GM12891 (cell line): ENCODE measurements at places on chromosomes 6 and 20.

DNA sequence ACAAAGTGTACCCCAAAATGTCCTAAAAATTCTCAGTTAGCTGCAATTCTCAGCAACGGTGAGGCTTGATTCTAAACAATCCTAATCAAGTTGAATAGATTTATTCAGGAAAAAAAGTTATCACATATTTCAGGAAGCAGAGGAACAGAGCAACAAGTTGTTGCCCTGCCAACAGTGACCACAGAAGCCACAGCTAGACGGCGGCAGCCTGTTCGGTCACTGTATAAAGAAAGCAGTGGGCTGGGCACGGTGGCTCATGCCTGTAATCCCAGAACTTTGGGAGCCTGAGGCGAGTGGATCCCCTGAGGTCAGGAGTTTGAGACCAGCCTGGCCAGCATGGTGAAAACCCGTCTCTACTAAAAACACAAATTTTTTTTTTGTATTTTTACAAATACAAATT, 171.2 kb upstream of the BMP5 start:
- no peak for DNase-seq

DNA sequence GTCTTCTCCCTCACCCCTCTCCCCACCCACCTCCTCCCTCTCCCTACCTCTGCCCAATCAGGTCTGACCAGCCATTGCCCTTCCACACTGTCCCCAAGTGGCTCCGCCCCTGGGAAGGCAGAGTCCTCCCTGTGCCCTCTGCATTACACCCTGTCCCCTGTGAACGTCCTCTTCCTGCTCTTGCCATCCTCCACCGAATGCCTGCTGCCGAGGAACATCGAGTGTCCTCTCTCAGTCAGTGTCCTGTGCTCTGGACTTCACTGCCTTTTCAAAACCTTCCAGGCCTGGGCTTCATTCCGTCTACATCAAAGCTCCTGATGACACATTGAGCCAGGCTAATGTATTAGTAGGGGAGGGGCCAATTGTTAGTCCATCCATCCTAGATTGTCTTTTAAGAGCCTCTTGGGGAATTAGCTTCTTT, 3.3 kb upstream of the PACSIN1 start:
- no peak for DNase-seq

DNA sequence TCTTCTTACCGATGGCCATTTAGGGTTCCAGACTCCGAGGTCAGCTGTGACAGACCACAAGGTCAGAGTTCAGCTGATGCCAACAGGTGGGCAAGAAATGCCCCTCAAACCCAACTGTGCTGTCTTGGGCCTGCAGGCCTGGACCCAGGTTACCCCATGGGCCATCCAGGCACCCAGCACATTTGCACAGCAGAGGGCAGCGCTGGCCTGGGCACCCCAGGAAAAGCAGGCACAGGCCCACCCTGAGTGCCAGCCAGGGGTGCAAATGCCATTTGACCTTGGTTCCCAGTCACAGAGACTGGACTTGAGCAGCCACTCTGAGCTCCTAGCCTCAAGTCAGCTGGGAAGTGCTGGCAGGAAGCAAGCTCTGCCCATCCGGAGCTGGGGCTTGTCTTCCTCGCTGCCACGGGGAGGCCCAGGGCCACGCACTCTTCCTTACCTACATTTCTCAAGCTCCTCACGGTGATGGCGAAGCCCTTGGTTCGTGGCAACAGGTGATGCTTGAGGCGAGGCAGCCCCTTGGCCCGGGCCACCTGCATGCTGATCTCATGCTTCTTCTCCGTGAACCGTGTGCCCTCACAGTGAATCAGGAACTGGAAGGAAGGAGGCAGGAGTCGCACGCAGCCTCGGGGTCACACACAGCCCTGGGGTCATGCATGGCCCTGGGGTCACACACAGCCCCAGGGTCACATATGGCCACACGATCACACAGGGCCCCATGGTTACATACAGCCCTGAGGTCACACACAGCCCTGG, 120.8 kb downstream of the AGPAT4 start:
- DNase-seq = peak; percentile 37

DNA sequence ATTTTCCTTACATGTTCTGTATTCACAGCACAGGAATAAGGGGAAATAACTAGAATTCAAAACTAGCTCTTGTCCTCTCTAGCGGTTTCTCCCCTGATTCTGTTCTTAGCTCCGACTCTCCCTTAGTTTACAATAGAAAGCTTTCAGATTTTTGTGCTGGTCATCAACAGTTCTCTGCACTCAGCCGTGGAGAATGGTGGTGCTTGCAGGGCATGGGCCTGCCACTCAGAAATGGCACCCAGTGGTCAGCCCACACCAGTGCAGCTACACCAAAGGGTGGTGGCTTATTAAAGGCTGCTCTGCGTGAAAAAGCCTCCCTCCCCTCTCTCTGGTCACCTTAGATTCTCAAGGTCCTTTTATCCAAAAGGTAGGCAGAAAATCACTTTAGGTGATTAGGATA, 123.5 kb downstream of the SASH1 start:
- no peak for DNase-seq

DNA sequence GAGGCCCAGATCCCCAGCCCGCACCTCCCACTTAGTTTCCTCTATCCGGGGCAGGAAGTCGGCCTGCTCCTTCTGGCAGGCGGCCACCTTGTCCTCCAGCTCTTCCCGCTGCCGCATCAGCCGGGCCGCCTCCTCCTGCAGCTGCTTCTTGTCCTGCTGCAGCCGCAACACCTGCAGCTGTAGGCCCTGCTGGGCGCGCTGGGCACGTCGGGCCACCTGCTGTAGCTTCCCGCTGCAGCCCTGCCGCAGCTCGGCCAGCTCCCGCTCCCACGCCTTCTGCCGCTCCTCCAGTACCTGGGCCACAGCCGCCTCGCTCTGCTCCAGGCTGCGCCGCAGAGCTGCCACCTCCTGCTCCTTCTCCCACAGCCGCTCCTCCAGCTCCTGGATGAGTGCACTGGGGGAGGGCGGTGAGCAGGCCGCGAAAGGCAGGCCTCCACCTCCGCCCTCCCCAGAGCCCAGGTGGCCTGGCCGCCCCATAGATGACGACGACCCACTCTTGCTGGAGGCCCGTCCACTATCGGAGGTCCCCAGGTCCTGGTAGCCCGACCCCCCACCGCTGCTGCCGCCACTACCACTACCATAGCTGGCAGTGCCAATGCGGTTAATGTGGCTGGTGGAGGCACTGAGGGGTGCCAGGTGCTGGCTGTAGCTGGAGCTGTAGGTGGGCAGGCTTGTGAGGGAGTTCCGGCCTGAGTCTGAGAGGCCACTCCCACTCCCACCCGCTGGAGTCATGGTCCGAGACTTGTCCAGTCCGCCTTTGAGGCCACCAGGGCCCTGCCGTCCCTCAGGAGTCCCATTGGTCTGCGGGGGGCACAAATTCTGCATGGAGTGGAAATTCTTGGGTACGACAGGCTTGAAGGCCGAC, 6.0 kb upstream of the FASTKD5 start:
- DNase-seq = no peak

- DNase-seq = no peak
Observed at GRCh38 chr6:116012471-116012949, 48.2 kb downstream of the FRK start.

GRCh38 chr20:19205981-19206396, 6.5 kb upstream of the SLC24A3 start:
- DNase-seq = peak; percentile 43

GRCh38 chr6:99607416-99608036, 893 bp downstream of the PRDM13 start:
- no peak for DNase-seq

- peak; percentile 2 for DNase-seq
Observed at GRCh38 chr6:75147512-75147911, 58.3 kb downstream of the COL12A1 start.

DNA sequence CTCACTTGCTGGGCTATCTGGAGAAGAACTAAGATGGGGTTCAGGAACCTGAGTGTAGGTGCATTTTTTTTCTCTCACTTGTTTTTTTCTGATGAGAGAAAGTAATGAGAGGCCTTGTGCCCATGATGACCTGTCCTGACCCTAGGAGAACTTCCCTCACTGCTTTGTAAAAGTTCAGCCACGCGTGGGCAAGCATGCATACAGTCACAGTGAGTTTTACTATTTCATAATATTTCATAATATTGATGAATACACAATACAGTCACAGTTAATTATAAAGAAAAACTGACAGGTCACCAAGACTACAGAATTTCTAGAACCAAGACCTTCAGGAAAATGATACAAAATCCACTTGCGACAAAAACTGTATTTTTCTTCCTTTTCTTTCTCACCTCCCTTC, 111.8 kb downstream of the MAP7 start:
- DNase-seq = no peak

DNA sequence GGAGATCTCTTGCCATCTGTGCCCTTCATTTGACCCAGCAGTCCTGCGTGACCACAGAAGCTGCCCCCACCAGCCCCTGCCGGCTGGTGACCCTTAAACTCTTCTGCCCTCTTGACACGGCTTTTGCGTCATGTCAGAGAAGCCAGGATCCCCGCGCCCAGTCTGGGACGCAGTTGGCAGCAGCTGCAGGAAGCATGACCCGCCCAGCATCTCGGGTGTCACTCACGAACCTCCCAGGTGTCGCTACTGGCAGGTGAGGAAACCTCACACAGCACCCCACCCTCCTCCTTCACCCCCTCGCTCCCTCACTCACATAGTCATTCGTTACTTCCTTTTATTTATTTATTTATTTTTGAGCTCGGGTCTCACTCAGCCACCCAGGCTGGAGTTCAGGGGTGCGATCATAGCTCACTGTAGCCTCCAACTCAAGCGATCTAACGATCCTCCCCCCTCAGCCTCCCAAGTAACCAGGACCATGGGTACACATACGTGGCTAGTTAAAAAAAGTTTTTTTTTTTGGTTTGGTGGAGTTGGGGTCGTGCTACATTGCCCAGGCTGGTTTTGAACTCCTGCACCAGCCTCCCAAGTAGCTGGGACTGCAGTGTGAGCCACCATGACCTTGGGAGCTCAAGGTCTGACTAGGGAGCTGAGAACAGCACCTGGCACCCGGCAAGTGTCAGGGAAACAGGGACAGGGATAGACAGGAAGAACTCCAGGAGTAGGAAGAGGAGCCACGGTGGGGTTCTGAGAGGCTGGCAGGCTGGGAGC, 14.1 kb upstream of the SPDEF start:
- DNase-seq = no peak

GRCh38 chr6:123875784-123876183, 72.1 kb downstream of the NKAIN2 start:
- no peak for DNase-seq

DNA sequence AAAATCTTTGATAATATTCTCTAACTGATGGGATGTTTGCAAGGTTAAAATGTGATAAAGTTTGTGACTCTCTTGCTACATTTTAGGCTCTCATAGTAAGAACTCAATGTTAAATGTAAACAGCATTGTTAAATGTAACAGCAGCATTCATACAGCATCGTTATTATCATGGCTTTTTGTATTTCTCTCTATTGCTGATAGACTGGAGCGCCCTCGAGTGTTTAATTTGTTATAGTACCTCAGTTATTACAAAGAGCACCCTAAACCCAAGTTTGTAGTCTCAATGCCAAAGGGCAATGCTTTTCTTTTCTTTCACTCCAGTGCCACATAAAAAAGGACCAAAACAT, 14.9 kb upstream of the TTPAL start:
- DNase-seq = no peak

- no peak for DNase-seq
Observed at GRCh38 chr6:88004707-88005106, 42.9 kb upstream of the SPACA1 start.

- DNase-seq = no peak
Observed at GRCh38 chr20:2544211-2544610, 7.8 kb downstream of the TMC2 start.

DNA sequence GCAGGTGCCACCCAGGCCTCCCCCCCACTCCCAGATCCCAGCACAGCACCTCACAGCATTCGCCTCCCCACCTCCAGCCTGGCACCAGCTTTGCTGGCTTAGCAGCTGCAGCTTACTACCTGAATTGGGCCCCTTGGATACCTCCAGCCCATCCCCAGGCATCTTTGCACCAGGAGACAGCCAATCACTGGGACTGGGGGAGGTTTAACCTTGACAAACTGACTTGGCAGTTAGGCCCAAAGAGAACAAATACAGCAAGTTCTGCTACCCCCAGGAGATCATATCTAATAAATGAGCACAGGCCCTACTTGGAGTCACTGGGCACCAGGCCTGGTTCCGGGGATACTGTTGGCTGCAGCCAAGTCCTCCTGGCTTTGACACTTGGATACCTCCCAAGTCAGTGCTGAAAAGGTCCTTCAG, 8.8 kb downstream of the PDRG1 start:
- no peak for DNase-seq

DNA sequence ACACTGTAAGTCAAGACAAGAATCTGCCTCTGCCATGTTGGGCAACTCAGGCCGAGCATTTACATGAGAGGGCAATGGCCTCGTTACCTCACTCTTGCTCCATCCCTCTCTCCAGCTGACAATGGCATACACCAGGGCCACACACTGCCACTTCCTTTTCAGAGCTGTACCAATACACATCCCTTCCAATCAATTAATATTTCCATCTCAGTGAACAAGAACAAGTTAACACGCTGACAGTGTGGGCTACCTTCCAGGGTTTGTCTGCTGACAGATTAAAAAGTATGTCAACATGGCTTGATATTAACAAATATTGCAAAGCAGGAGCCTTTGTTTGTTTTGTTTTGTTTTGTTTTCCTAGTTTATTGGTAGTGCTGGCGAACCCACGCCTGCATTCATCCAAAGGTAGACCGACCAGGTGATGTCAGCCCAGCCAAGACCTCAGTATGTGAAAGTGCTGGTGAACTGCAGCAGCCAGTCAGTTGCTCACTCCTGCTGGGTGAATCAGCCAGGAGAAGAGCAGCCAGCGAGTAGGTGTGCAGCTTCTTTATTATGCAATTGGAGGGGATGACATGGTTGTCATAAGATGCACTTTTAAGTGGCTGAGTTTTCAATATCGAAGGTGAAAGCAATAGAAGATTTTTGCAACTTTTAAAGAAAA, 487.3 kb upstream of the JARID2 start:
- no peak for DNase-seq

- peak; percentile 62 for DNase-seq
Observed at GRCh38 chr6:28218312-28219248, 6.5 kb upstream of the ZSCAN9 start.

- no peak for DNase-seq
Observed at GRCh38 chr20:50215926-50216325, 25.3 kb downstream of the CEBPB start.

- no peak for DNase-seq
Observed at GRCh38 chr6:14841901-14842421, 403.9 kb upstream of the JARID2 start.

GRCh38 chr6:135319819-135320218, 138.7 kb downstream of the MYB start:
- DNase-seq = no peak

GRCh38 chr6:158232316-158233213, 64.4 kb downstream of the GTF2H5 start:
- peak; percentile 50 for DNase-seq

- DNase-seq = no peak
Observed at GRCh38 chr6:105087571-105088211, 92.1 kb downstream of the POPDC3 start.

GRCh38 chr6:115935361-115935760, 125.3 kb downstream of the FRK start:
- no peak for DNase-seq
